AG20443 (cell line): ENCODE measurements at places on chromosomes 2 and 18.

- no peak for DNase-seq
Measured at GRCh38 chr2:65032019-65032975, 23.9 kb upstream of the CEP68 start.

GRCh38 chr2:159811232-159811631, 13.2 kb upstream of the CD302 start:
- DNase-seq: no peak

GRCh38 chr18:79804130-79804787, 6.5 kb downstream of the KCNG2 start:
- DNase-seq: no peak

- DNase-seq: no peak
Measured at GRCh38 chr18:340044-340443, 72.2 kb upstream of the THOC1 start.

DNA sequence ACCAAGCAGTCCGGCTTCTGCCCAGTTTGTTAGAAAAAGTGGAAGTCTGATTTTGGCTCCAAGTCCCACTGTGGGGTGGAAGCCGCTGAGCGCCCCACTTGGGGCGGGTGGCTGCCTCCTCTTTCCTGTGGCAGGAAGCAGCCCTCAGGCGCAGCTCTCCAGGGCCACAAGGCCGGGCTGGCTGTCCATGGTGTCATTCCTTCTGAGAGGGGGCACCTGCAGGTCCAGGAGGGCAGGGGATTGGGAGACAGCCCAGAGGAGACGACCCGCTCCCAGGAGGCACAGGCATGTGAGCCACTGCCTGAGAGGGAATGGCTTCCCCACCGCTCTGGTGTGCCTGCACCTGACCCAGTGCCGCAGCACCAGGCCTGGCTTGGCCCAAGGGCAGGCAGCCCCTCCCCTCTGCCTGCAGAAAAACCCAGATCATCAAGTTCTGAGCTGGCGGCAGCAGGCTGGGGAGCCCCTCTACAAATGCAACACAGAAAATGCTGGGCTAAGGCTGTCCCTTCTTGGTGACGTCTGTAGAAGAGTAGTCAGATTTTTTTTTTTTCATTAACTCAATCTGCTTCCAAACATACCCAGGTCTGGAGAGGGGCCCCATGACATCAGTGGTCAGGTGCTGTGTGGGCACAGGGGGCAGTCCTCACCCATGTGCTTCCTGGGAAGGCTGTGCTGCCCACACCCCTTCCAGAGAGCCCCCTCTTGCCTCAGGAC, 38.4 kb downstream of the HS6ST1 start:
- no peak for DNase-seq

- no peak for DNase-seq
Measured at GRCh38 chr18:28153485-28154065, 23.4 kb downstream of the CDH2 start.

GRCh38 chr2:160490733-160491685, 2.6 kb downstream of the RBMS1 start:
- DNase-seq: no peak

DNA sequence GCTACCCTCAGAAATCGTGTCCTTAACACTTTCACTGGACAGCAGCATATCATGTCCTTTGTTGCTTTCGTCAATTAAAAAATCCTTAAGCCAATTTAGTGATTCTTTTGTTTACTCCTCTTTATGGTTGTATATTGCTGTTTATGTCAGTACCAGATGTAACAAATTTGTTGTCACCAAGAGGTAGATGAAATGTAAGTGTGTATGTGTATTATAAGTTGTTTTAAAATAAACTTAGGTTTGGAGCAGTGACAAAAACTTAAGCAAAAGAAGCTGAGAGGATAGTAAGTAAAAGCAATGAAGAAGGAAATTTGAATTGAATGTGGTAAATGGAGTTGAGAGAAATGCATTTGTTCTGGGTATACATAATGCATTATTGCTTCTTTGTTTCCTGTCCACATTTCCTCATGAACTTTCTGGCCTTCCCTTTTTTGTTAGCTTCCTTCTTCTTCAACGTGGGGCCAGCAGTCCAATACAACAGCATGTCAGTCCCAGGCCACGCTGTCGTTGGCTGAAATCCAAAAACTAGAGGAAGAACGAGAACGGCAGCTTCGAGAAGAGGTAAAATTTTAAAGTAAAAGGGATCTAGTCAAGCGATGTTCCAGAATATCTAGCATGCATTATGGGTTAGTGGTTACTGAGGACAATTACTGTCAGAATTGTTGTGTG, 30.5 kb upstream of the SNORC start:
- no peak for DNase-seq

GRCh38 chr2:109160714-109161440, 31.9 kb downstream of the SH3RF3 start:
- DNase-seq: no peak

DNA sequence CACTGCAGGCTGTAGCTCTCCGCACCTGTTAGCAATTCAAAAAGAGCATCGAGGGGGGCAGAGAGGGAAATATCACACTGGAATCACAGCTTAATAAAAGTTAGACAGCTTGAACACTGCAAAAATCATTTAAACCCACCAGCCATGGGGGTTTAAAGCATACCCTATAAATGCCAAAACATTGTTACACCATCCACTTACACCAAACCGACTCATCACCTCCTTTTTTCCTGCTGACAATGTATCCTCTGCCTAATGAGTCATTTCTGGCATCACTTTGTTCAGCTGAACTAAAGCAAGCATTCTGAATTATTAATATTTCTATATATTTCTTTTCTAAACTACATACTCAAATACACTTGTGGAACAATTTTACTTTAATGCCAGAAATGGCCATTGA, 21.6 kb downstream of the MC4R start:
- peak; percentile 12 for DNase-seq
